ENCODE measurements at places on chromosomes 5 and 9. TPM values are rescaled to one million over a fixed set of nuclear protein-coding genes. Genes with fewer than 3 reads are reported as not detected.

The C9 gene
- not detected for total RNA-seq

The TTC23L gene
- total RNA-seq = 0.15 TPM

The DIPK1B gene
- total RNA-seq = 20.8 TPM

The RGS7BP gene
- 2.3 TPM for total RNA-seq

GRCh38 chr5:81608976-81609375 is 141.9 kb downstream of the SSBP2 start:
- no peak for DNase-seq
- no peaks in the 10 kb centered on the region for H3K27me3 ChIP-seq
- H3K27ac ChIP-seq = no peak overlapping the region
- no peaks in the 10 kb centered on the region for H3K36me3 ChIP-seq

DNA sequence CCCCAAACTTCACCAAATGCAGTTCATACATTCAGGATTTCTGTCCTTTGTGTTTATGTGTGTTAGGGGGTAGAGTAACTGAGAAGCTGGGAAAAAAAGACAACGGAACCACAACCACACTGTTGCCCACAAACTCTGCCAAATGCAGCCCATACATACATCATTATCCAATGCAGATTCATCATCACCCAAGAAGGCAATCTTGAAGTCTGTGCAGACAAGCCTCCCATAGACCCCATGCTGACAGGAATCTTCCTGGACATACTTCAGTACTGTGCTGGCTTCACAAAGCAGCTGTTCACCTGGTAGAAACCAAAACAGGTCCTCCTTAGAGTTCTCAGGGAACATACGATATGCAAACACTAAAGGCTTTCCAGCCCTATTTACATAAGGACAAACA is 38.9 kb downstream of the MTMR12 start:
- H3K27me3 ChIP-seq = no peaks in the 10 kb centered on the region
- no peaks in the 10 kb centered on the region for H3K36me3 ChIP-seq

DNA sequence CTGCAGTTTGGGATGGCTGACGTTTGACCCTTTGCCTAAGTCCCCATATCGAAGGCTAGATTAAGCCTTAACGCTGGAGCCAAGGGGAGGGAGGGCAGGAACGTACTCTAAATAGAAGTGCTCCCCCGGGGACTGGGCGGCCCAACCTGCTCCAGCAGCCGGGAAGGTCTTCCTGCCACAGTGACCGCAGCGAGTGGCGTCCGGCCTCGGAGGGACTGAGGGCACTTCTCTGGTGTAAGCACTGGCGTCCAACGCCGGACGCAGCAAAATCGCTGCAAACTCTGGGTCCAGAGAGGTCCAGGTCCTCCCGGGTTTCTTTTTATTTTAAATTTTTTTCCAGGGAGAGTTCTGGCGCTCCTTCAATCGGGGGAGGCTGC is 505 bp upstream of the ACER2 start:
- H3K4me1 ChIP-seq = no peaks in the 10 kb centered on the region
- H3K4me3 ChIP-seq = peak overlapping the region; percentile 80
- H3K27me3 ChIP-seq = no peaks in the 10 kb centered on the region
- no peak for DNase-seq
- H3K36me3 ChIP-seq = no peaks in the 10 kb centered on the region

DNA sequence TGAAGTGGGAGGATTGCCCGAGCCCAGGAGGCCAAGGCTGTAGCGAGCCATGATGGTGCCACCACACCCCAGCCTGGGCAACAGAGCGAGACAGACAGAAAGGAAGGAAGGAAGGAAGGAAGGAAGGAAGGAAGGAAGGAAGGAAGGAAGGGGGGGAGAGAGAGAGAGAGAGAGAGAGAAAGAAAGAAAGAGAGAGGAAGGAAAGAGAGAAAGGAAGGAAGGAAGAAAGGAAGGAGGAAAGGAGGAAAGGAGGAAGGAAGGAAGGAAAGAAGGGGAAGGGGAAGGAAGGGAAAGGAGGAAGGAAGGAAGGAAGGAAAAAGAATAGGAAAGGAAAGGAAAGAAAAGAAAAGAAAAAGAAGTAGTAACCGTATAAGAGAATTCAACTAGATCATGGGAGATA is 20.8 kb upstream of the LHFPL2 start:
- no peak overlapping the region for H3K27ac ChIP-seq
- H3K27me3 ChIP-seq = no peaks in the 10 kb centered on the region
- no peak for DNase-seq
- H3K36me3 ChIP-seq = no peaks in the 10 kb centered on the region

DNA sequence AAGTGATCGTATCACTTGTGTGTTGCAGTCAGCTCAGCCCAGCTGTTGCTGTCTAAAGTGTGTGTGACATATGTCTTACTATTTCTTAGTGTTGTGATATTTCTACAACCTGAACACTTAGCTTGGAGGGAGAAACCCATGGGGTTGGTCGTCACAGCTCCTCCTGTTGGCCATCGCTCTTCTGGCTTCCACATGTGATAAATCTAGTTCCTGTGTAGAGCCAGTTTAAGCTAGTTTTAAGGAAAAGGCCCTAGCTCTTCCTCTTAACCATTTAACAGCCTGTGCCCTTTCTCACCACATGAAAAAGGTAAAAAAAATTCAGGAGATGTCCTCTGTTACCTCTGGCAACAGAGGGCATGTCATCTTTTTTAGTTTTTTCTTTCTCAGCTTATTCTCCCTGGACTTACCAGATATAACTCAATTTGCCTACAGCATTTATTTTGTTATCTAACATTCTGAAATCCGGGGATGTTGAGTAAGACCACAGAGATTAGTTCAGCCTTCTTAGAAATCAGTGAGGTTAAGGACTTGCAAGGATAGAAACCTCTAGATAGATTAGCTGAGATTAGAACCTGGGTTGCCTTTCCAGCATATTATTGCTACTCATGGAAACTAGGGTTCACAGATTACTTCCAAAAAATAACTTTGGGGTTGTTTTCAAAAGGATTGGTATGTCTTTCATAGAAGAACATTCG is 100.4 kb downstream of the GAPVD1 start:
- H3K36me3 ChIP-seq = no peaks in the 10 kb centered on the region
- no peak overlapping the region for H3K4me3 ChIP-seq
- DNase-seq = no peak
- H3K27me3 ChIP-seq = no peaks in the 10 kb centered on the region

DNA sequence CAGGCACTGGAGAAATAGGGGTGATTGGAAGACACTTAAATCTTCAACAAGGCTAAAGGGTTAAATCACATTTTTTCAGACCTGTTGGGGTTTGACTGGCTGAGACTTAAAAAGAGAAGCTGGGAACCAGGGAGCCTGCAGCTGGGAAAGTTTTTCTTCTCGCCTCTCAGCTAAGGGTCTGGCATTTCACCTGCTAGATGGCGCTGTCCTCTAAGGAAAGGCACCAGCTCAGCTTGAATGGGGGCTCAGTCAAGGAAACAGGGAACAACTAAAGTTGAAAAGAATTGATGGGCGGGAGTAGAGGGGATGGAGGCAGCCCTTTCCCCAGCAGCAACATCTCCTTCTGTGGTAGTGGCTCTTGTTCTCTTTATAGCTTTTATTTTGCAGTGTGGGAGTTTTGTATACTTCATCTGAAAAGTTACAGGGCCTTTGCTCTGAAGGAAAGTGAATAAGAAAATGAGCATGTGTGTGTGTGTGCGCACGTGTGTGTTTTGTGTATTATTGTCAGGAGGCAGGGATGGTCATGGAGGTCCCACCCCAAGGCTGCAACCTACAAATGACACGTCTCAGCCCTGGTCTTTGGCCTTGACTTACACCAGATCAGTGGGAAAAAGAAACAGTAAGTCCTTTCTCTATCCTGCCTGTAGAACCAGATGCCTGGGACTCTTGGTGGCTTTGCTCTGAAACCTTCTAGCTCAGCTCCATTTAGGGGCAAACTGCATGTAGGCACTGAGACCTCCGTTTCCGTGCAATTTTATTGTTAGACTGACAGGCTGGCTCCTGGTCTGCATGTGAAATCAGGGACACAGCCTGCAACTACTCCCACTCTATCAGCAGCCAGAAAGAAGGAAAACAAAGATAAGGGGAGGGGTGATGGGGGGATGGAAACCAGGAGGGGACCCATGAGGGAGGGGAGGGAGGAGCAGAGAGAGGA is 316.2 kb upstream of the CLINT1 start:
- no peaks in the 10 kb centered on the region for H3K4me1 ChIP-seq
- H3K27me3 ChIP-seq = no peaks in the 10 kb centered on the region

GRCh38 chr5:159310511-159310910 is 19.8 kb downstream of the IL12B start:
- no peaks in the 10 kb centered on the region for H3K27me3 ChIP-seq
- no peak for DNase-seq
- H3K36me3 ChIP-seq = no peaks in the 10 kb centered on the region
- no peaks in the 10 kb centered on the region for H3K4me1 ChIP-seq

DNA sequence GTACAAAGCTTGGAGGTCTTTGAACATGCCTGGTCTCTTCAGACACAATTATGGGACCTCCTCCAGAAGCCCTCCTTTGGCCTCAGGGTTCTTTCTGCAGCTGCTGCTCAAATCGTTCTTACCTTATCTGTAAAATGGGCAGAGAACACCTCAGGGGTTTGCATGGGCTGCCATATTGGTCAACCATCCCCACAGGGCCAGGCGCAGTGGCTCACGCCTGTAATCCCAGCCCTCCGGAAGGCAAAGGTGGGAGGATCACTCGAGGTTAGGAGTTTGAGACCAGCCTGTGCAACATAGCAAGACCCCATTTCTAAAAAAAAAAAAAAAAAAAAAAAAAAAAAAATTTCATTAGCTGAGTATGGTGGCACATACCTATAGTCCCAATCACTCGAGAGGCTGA is 29.1 kb upstream of the TCF7 start:
- H3K4me1 ChIP-seq = no peaks in the 10 kb centered on the region
- no peak for DNase-seq
- no peaks in the 10 kb centered on the region for H3K27me3 ChIP-seq

- H3K27ac ChIP-seq = peak overlapping the region; percentile 5
- DNase-seq = no peak
- H3K27me3 ChIP-seq = no peaks in the 10 kb centered on the region
- H3K36me3 ChIP-seq = no peaks in the 10 kb centered on the region
- no peak overlapping the region for H3K4me3 ChIP-seq
- H3K4me1 ChIP-seq = no peaks in the 10 kb centered on the region
Measured at GRCh38 chr9:98002808-98003207, 19.7 kb downstream of the ANP32B start.

DNA sequence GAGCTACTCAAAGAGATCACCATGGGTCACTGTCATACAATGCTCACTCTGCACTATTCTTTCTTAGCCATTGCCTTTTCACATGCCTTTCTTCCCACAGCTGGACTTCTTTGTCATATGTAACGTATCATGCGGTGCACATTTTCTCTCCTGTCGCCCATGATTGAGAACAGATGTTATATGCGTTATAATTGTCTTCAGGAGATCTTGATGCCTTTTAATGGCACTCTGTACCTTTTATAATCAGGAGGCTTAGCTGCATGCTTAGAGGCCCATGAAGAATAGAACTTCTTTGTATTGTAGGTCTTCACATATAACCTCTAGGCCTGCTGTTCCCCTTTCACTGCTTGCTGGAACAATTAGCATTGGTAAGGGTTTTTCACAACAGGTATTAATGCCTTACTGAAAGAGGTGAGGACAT is 436.1 kb downstream of the CDH10 start:
- no peak overlapping the region for H3K4me3 ChIP-seq
- H3K36me3 ChIP-seq = no peaks in the 10 kb centered on the region
- no peak overlapping the region for H3K27ac ChIP-seq
- no peak for DNase-seq
- H3K27me3 ChIP-seq = no peaks in the 10 kb centered on the region
- no peaks in the 10 kb centered on the region for H3K4me1 ChIP-seq

- no peak overlapping the region for H3K27ac ChIP-seq
- DNase-seq = no peak
- no peak overlapping the region for H3K4me3 ChIP-seq
- H3K4me1 ChIP-seq = no peaks in the 10 kb centered on the region
- H3K27me3 ChIP-seq = no peaks in the 10 kb centered on the region
Measured at GRCh38 chr5:97545446-97545845, 362.4 kb upstream of the RIOK2 start.

DNA sequence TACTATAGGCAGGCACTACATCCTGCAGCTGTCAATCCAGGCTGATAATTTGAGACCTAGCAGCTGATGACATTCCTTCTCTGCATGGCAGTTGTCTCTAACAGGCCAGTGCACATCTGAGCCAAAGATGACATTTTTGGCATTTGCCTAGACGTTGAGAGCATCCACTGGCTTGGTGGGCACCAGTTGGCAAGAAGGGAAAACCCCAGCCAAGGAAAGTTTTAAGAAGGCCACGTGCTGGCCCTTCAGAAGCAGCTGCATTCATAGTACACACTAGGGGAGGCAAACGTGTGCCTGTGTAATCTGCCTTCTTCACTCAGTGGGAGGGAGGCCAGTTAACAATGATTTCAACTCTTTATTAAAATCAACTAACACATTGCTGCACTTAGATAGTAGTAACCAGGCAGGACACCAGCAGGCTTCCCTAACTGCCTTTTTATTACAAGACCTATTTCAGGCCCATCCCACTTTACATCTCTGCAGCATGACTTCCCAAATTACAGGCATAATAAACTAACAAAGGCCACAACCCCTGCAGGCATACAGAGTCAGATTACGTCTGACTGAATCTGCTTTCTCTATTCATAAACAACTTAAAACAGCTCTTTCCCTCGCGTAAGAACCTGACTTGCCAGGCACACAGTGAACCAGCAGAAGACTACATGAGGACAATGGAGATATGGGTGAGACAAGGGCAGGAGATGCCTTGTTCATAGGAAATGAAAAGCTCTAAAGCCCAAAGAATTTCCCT is 576.3 kb downstream of the PDE4D start:
- H3K27ac ChIP-seq = peak overlapping the region; percentile 76
- H3K27me3 ChIP-seq = no peaks in the 10 kb centered on the region
- peak; percentile 21 for DNase-seq

DNA sequence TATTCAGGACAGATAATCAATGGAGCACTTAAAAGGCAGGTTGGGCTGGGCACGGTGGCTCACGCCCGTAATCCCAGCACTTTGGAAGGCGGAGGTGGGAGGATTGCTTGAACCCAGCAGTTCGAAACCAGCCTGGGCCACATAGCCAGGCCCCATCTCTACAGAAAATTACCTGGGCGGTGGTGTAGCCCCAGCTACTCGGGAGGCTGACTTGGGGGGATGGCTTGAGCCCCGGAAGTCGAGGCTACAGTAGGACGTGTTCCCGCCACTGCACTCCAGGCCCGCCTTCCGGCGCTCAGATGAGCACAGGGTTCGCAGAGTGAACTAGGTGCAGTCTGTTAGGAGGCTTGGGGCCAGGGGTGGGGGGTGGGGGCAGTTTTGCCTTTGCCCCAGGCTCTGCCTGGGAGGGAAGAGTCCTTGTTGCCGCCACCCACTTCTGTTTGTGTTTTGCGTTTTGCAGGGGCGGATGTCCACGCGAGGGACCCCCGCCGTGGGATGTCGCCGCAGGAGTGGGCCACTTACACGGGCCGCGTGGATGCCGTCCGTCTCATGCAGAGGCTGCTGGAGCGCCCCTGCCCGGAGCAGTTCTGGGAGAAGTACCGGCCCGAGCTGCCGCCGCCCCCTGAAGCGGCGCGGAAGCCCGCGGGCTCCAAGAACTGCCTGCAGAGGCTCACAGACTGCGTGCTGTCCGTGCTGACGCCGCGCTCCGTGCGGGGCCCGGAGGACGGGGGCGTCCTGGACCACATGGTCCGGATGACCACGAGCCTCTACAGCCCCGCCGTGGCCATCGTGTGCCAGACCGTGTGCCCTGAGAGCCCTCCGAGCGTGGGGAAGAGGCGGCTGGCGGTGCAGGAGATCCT is 85.2 kb downstream of the ANKRD33B start:
- H3K27ac ChIP-seq = no peak overlapping the region
- no peak overlapping the region for H3K4me3 ChIP-seq
- no peak for DNase-seq
- H3K36me3 ChIP-seq = no peaks in the 10 kb centered on the region
- no peaks in the 10 kb centered on the region for H3K4me1 ChIP-seq
- no peaks in the 10 kb centered on the region for H3K27me3 ChIP-seq

Data from uterus (tissue), 4 donors.